ENCODE measurements at places on chromosomes 16 and 17.

DNA sequence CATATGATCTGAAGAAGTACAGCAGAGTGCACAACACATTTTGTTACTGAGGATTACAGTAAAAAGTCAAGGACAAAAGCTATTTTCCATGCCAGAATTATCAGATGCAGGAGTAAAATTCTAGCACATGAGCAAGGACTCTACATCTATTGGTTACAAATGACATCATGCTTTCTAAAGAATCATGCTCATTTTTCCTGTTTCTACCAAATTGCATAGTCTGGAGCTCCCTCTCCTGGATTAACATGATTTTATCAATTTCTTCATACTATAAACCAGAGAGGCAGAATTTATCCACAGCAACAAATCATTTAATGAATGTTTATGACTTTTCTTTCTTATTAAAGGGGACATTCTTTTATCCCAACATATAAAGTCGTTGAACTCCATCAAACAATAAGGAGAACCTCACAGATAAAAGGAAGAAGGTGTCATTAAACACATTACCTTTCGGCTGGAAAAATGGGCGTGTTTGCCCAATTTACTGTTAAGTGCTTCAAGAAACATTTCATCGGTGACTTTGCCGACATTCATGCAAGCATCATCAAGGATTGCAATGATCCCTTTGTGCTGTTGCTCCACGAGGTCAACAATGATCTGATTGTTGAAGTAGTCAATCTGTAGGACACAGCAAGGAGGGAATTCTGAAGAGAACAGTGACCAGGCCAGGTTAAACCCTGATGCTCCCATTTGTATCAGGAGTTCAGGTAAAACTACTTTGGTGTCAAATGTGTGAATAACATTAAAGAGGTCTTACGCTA is 121.7 kb downstream of the MYO1D start:
- DNase-seq, result peak; percentile 83

DNA sequence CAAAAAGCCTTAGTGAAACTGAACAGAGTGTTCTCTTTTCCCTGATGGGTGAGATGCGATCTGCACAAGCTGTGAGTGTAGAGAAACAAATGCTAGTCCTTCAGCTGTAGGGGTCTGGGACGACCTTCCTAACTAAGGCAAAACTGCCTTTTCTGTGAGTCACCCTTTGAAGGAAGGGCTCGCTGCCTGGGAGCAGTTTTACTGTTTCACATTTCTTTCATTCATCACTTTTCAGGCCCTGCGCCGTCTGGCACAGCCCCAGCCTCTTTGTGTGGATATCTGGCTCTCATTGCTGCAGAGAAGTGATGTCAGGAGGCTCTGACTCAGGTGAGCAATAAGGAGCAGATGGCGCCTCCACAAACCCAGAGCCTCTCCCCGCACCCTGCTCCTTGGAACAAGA is 57.4 kb downstream of the HS3ST3A1 start:
- no peak for DNase-seq

DNA sequence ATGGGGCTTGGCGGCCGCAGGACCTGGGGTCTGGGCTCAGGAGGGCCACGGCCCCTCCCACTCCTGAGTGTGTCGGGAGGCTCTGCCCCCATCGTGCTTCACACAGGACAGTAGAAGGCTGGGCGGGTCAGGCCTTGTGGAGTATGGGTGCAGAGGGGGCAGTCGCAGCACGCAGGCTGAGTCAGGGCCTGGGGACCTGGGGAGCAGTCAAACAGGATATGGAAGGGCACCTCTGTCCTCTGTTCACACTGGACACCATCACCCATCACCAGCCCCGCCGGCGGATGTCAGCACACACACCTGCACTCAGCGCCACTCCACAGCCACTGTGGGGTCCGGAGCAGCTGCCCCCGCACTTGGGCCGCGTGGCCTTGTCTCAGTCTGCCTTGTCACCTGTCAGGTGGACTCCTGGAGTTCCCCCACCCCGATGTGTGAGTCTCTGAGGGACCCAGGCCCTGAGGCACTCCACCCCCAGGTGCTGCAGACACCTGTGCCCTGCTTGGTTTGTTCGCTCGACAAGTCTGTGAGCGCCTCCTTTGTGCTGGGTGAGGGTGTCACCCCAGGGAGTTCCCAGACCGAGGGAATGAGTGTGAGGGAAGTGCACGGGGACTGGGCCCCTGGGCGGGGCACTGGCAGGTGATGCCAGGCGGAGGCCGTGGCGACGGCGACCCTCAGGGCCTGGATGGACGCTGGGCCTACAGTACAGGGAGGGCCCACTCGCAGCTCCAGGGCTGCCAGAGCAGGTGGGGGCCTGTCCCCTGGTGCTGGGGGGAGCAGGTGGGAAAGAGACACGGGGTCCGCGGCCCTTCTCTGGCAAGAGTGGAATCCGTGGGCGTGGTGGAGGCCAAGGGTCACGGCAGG is 31.7 kb downstream of the ZFPM1 start:
- no peak for DNase-seq

GRCh38 chr16:29834079-29834478 is 13.8 kb downstream of the MVP start:
- no peak for DNase-seq

- no peak for DNase-seq
Measured at GRCh38 chr16:56771558-56772279, 41.8 kb downstream of the NUP93 start.

DNA sequence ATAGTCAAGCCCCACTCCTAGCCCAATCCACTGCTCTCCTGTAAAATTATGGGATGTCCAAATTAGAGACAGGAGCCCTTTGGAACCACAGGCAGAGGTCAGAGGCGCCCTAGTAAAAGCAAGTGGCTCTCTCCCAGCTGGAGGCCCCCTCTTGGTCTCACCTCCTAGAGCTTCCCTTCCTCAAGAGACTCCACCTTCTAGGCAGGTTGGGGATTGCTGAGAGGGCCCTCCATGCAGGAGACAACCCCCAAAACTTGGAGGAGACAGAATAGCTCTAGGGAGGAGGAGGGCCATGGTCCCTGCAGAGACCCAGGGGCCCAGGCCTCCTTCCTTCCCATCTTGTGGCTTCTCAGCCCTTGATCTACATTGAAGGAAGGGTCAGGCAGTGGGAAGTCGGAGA is 29.4 kb downstream of the NEUROD2 start:
- DNase-seq, result no peak

DNA sequence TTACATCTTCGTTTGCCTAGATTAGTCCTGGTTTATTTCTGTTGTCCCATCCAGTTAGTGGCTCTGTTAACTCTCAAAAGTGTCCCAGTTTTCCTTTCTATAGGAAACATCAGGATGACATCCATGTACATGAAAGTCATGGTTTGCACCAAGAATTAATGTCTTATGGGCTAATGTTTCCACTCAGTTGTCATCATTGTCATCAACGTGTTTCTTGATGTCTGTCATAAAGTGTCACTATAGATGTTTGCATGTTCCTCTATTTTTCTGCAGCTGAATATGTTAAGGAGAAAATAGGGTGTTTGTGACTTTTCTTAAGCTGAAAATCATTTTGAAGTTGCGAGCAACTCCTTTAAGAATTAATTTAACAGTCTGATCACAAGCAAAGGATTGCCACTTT is 567.0 kb downstream of the TMEM114 start:
- DNase-seq, result no peak

GRCh38 chr16:19601083-19601976 is 45.8 kb downstream of the VPS35L start:
- peak; percentile 65 for DNase-seq

- no peak for DNase-seq
Measured at GRCh38 chr16:6964679-6965078, 368.0 kb upstream of the RBFOX1 start.

GRCh38 chr17:11589716-11590115 is 8.6 kb upstream of the DNAH9 start:
- DNase-seq, result no peak

- no peak for DNase-seq
Measured at GRCh38 chr17:55720919-55721836, 1.5 kb downstream of the TMEM100 start.

- DNase-seq, result no peak
Measured at GRCh38 chr17:3026856-3027751, 36.3 kb downstream of the OR1D5 start.

DNA sequence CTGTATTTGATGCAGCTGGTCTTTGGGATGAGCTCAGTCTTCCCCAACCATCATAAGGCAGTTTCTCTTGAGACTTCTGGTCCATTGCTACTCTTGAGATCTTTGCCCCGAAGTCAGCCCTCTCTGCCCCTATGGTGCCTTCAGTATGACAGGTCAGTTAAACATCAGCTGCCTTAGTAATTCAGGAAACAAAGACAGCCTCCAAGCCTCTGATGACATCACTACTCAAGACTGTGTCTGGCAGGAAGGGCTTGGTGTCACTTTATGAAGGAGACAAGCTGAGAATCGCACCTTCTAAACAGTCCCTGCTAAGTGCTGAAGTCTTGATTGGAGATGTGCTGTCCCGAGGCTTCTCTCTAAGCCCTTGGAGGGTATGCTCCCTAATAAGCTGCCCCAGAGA is 104.9 kb upstream of the TBX2 start:
- DNase-seq, result peak; percentile 30

GRCh38 chr17:76441686-76442340 is 11.1 kb downstream of the UBE2O start:
- no peak for DNase-seq

- no peak for DNase-seq
Measured at GRCh38 chr17:10196941-10197340, 1.5 kb downstream of the GAS7 start.

DNA sequence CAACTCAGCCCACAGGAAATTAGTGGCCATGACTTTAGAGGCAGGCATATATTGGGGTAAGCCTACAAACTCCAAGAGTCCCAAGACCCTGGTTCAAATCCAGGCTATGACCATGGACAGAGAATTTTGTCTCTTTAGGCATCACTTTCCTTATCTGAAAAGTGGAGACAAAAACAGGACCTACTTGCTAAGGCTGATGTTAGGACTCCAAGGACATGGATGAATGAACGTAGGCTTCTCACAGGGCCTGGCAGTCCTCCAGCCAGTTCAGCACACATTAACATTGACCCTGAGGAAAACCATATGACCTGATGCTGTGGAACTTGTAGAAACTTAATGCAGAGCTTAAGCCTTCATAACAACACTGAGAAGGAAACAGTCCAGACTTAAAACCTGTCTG is 1.4 kb downstream of the FKBP10 start:
- no peak for DNase-seq

- DNase-seq, result no peak
Measured at GRCh38 chr16:57955572-57956188, 15.2 kb downstream of the CNGB1 start.

DNA sequence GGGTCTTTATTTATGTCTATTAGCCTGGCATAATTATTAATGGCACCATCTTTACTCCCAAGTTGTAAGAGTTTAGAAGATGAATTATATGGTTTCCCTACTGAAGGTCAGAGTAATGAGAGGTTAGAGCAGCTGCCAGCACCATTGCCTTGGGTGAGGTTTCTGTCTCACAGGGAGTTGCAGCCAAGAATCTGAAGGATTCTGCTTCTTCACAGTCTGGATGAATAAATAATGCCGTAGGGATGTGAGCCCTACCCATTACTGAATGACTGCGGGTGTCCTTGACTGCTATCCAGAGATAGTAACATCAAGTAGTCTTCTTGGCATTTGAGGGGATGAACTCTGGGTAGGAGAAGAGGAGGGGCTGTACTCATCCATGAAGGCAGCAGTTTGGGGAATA is 52.8 kb upstream of the SMIM36 start:
- no peak for DNase-seq

DNA sequence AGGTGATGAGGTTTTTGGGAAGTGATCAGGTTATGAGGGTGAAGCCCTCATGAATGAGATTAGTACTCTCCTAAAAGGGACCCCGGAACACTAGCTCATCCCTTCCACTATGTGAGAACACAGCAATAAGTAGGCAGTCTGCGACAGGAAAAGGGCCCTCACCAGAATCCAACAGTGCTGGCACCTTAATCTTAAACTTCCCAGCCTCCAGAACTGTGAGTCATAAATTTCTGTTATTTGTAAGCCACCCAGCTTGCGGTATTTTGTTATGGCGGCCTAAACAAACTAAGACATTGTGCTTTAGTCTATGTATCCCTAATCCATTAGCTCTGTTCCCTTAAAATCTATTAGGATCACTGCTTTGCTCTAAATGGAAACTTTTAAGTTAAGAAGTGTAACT is 8.5 kb downstream of the SLFN12 start:
- DNase-seq, result no peak

DNA sequence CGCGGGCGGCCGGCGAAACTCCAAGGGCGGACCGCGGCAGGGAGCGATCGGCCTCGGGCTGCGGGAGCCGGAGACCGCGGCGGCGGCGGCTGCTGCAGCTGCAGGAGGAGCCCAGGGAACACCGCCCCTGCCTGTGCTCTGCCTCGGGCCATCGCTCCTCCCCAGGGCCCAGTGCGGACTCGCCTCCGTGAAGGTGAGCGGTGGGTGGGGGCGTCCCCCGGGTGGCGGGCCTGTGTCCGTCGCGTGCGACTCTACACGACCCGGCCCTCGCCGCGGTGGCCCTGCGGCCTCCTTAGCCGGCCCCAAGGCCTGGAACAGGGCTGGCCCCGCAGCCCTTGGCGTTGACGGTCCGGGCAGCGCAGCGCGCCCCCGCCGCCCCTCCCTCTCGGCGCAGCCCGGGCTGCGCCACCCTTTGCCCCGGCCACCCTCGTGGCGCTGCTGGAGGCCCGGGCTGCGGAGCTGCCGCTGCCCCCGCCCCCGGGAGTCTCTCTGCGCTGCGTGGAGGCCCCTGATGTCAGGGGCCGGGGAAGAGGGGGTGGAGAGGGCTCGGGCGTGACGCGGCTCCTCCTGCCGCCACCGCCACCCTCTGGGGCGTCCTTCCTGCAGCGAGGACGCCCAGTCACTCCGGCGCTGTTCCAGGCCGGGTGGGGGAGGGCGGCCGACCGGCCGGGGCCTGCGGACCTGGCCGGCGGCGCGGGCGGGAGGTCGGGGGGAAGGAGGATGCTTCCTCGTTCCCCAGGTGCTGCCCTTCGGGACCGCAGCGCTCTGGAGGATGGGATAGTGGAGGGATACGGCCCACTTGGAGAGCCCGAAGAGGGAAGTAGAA is 485 bp downstream of the DYNLL2 start:
- DNase-seq, result peak; percentile 82

DNA sequence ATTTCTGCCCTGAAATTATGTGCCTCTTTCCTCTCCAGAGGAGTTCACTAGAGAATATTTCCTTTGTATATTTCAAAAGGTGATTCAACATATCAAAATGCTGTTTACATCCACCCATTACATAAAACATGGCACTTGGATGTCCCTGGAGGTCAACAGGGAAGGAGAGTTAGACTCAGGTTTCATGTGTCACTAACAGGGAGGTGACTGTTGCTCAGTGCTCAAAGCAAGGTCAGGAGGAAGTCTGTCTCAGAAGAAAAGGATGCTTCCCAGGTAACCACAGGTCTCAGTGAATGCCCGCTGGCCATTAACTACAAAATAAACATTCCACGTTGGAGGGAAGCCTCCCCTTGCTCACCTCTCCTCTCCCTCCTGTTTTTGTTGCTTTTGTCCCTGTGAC is 198.6 kb downstream of the AXIN2 start:
- DNase-seq, result peak; percentile 87

DNA sequence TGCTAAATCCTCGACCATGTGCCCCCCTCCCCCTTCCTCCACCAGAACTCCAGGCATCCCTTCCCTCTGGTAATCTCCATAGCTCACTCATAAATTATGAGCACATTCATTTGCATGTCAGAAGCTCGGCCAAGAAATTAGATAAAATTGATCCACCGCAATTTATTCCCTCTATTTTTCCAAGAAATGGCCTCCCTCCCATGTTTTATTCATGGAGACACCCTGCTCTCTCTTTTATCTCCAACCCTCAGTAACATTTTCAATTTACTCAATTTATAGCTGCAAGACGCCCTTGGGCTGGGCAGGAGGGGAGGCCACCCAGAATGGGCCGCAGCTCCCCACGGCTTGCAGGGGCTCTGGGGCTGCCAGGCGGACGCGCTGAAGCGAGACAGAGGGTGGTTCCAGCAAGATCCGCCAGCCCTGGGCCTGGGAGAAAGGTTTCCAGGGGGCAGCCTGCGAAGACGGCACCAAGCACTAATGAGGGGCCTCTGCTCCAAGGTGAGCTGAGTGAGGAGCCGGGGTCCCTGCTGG is 54.7 kb upstream of the ZNF423 start:
- no peak for DNase-seq
